ENCODE measurements at places on chromosomes 4 and X.

DNA sequence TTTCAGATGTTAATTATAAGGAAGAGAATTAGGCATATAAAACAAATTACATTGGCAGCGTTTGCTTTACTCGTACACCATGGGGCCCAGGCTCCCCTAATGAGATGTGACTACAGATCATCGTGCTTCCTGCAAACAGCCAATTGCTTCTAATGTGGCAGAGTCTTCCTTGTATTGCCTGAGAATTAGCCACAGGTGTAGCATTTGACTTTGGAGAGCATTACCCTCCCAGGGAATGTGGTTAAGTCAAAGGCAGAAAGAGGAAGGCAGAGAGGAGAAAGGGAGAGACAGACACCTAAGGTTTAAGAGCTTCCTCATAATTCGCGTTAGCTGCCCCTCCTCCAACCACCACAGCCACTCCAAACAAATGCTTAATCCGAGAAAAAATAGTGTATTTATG is 97.0 kb downstream of the MID1IP1 start:
- DNase-seq: no peak

GRCh38 chr4:87973283-87974169 is 2.0 kb upstream of the SPP1 start:
- DNase-seq: peak; percentile 6

- no peak for DNase-seq
Observed at GRCh38 chrX:46576458-46576857, 2.9 kb downstream of the CHST7 start.

DNA sequence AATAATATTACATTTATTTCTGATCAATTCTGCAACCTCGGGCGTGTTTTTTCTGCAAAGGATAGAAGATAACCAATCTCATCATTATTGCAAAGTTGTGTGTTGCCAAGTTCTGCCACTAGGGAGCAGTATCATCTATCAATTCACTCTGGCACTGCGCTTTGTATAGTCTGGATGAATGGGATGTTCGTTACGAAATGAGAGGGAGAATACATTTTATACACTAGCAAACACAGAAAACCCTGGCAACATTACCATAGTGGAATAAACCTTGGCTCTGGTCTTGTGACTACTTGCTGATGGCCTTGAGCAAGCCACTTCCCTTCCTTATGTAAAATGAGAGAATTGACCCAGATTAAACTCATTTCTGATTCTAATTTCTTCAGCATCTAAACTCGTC is 97.5 kb upstream of the ZNF518B start:
- no peak for DNase-seq

DNA sequence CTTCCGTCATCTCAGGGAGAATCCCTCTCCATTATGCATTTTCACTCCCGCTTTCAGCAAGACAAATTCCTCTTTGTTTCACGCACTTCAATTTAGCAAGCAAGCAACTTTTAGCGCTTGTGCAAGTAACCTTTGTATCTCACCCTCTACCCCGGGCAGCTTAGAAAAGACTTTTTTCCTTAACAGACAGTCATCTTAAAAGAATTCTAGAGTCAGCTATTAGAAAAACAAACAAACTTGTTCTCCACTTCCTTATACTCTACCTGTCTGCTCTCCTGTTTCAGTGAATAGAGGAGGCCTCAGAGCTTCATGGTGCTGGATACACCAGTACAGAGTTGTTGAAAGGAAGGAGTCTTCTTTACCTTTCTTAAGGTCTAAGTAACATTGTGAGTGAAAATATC is 12.1 kb downstream of the TIGD2 start:
- no peak for DNase-seq

- no peak for DNase-seq
Observed at GRCh38 chr4:19151684-19152083, 1100.0 kb upstream of the SLIT2 start.

DNA sequence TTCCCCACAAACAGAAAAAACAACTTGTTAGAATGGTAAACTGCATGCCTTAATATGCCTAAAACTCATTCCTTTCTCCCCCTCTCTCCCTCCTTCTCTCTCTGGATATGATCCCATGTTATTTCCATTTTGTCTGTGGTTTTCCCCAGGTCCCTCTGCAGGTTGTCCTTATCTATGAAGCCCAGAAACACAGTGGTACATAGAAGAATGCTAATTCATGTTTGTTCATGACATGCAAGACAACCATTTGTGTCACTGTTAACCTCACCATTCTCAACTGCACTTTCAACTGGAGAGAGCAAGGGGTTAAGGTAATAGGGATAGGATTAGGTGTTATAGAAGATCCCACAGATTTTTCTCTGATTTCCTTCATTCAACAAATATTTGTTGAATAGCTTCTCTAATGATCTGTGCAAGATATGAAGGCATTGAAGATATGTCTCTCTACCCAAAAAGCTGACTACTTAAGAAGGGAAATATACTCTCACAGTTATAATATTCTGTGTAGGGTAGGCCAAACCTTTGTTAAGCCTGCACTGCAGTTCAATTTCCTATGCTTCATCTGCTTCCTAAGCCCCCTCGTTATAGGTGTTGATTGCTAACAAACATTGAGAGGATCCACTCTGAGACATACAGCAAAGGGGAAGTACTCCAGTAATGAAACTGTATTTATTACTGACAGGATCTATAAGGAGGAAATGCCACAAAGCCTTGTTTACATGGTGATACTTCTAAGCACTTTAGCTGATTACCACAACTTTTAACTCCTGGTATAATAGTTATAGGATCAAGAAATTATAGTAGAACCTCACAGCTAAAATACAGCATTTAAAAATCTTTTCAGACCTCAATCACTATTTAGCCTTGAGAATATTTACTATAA is 96.1 kb downstream of the FRYL start:
- DNase-seq: no peak

DNA sequence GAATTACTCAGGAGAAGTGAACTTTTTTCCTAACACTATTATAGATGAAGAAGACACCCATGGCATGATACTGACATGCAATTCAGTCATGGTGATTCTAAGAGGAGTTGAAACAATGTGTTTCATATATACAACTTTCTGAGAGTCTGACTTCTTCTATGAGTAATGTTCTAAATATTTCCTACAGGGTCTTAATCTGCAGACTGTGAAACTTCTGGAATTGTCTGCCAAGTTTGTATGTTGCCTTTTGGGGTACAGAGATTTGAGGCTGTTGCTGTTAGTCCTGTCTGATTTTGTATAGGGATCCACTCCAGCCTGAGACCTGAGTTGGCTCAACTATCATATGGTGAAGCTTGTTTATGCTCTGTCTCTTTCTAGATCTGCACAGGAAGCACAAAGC is 160.6 kb upstream of the GATB start:
- no peak for DNase-seq

DNA sequence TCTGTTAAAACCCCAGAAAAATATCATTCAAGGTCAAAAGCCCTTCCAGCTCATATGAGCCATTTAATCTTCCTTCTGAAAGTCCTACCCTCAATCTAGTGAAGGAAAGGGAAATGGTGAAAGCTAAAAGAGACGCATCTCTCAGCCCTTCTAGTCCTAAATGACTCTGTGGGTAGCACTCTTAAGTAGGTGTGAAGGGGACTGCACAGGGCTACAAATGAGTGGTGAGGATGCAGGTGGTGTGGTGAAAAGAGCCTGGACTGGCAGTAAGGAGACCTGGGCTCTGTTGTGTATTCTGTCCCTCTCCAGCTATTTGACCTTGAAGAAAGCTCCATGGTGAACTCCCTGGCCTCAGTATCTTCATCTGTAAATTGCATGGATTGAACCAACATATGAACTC is 671.8 kb upstream of the DIPK2B start:
- no peak for DNase-seq

DNA sequence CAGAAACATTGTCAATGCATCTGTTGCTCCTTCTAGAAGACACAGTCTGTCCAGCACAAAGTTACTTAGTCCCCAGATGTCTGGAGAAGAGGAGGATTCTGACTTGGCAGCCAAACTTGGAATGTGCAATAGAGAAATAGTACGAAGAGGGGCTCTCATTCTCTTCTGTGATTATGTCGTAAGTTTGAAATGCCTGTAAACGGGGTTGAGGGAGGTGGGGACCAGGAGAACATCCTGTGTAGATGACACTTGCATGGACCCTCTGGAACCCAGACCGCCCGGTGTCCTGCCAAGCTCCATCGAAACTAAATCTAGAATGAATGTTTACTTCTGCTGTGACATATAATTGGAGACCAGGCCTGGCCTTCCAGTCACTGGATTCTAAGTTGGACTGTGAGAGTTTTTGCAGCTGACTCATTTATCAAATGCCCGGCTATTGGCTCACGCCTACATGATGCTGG is 45.0 kb upstream of the MSANTD1 start:
- DNase-seq: no peak

DNA sequence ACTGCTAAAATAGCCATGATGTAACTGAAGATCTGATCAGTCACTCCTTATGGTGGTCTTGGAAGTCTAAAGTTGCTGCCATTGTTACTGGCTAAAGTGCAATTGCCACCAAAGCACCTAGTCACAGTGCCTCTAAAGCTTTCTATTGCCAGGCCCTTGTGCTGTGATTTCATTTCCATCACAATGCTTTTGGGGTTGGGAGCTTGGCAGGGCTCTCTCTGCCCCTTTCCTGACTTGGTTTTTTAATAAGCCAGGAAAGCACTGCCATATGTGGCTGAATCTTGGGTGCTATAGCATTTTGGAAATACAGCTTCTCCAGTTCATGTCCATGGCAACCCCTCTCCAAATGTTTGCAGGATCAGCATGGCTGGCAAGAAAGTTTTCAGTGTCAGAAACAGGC is 1712.4 kb upstream of the TENM3 start:
- DNase-seq: no peak

DNA sequence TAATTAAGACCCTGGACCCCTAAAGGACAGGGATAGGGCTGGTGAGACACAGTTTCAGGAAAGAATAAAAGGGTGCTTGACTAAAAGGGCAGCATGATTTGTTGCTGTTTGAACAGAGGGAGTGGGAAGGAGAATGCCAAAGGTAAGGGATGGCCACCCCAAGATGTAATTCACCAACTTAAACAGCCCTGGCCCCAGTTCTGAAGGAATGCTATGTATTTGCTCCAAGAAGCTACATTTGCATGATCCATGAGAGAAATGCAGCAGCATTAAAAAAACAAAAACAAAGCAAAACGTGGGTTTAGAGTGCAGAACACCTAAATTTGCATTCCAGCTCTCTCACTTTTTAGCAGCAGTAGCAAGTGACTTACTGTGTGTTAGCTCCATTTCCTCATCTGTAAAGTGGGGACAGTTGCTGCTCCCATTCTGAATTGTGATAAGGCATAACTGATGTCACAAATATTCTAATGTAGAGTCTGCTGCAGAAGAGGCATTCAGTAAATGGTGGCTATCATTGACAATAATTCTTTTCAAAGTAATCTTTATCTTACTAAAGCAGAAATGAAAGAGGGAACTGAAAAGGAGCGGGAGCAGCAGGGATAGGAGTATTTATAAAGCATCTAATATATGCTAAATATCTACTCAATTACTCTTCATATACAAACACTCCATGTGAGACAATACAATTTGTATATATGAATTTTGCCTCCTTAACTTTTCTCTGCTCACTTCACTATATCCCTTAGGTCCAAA is 115.8 kb downstream of the PPARGC1A start:
- DNase-seq: no peak

- no peak for DNase-seq
Observed at GRCh38 chr4:153929675-153930074, 140.8 kb upstream of the SFRP2 start.

DNA sequence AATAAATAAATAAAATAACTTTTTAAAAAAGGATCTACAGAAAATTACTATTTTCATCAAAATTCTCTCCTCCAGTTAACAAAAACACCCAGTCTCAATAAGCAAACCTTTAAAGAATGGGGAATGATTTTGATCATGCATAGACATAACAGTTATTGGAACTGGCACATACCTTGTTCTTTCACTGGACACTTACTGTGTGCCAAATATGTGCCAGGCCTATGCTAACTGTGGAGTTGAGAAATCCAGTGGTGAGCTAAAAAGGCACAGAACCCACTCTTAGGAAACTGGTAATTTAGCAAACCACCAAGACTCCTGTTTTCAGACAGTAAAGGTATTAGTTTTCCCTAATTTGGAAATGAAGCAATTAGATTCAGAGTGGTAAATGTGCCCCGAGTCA is 39.1 kb downstream of the CLOCK start:
- DNase-seq: no peak

DNA sequence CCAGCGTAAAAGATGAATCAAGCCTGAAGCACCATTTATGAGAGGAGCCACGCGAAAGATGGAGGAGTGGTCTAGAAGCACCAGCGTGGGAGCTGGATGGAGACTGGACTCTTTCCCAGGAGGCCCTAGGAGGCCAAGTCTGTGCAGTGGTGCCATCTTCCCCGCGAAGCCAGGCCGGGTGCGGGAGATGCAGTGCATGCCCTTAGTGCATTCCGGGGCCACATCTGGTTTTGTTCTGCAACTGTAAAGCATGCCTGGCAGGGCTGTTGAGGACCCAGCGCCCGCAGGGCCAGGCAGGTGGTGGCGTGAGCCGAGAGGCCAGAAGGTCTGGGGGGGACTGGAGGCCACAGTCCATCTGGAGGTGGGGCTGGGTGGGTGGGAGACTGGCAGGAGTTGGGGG is 78.6 kb upstream of the ADRA2C start:
- no peak for DNase-seq

DNA sequence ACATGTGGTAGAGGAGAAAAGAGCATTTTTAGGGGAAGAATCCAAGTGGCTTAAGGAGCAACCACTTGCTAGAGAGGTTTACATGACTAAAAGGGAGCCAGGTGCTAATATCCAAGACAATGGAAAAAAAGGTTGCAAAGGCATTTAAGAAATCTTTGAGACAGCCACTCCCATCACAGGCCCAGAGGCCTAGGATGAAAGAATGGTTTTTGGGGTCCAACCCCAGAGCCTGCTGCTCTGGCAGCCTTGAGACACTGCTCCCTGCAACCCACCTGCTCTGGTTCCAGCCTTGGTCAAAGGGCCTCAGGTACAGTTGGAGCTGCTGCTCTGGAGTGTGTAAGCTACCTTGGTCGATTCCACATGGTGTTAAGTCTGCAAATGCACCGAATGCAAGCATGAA is 84.1 kb upstream of the FREM3 start:
- DNase-seq: no peak

GRCh38 chr4:105605493-105605892 is 53.1 kb downstream of the ARHGEF38 start:
- no peak for DNase-seq

DNA sequence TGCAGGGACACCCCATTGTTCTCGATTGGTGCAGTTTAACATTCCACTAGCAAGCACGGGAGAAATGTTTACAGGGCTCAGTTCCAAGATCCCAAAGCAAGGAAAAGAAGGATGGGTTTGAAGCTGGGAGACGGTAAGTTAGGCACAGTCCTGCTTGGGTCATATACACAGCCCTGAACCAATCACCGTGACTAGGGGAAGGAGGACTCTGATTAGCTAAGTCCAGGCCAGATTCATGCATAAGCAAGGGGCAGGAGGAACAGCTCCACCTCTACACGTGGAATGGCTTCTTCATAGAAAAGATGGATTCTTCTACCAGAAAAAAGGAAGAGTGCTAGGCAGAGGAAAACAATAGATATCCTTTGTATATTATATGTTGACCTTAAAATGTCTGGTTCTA is 11.0 kb upstream of the EXOC1L start:
- no peak for DNase-seq

- no peak for DNase-seq
Observed at GRCh38 chr4:179110356-179110755, 1668.1 kb upstream of the AGA start.
